ENCODE measurements at places on chromosomes 6 and 20. TPM values are rescaled to one million over a fixed set of nuclear protein-coding genes. Genes with fewer than 3 reads are reported as not detected.
A peak's percentile ranks its signal among the peaks of the same experiment; 100 is the strongest.

- DNase-seq = no peak
Measured at GRCh38 chr6:169320013-169320412, 66.4 kb upstream of the THBS2 start.

- no peak for DNase-seq
Measured at GRCh38 chr6:66199171-66199570, 492.1 kb upstream of the EYS start.

DNA sequence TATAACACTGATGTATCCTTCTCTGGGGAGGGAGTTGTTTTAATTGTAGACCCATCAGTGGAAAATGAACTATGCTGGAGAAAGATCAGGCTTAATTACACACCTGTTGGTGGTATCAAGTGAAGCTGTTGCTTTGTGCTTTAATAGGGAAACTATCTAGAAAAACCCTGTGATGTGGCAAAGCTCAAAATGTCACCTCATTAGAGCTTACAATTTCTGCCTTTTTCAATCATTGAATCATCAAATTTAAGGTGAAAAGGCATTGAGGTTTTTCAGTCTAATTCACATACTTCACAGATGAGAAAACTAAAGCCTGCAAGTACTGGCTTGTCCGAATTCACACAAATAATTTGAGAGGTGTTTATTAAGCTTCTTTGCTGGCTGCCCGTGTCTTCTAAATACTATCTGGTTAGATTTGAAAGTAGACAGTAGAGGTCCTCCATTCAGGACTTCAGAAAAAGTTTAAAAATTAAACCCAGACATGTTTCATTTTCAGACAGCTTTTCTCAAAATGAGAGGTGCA is 143.3 kb upstream of the MAP3K7 start:
- DNase-seq = no peak

DNA sequence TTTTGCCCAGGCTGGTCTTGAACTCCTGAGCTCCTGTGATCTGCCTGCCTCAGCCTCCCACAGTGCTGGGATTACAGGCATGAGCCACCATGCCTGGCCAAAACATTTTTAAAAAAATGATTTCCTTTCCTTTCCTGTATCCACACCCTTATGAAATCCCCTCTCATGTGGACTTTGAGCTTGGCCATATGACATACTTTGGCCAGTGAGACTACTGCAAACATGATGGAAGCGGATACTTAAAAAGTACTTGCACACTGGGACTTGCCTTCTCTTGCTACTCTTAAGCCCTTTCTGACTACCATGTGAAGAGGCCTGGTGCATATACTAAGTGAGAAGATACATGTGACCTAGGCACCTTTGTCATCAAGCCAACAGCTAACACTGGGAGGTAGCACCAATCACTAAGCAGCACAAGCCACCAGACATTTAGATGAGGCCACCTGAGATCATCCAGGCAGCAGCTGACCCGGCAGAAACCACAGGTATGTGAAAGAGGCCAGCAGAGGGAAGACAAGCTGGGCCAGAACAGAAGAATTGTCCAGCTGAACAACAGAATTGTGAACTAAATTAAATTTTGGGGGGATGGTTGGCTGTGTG is 78.5 kb upstream of the HDAC2 start:
- DNase-seq = no peak

DNA sequence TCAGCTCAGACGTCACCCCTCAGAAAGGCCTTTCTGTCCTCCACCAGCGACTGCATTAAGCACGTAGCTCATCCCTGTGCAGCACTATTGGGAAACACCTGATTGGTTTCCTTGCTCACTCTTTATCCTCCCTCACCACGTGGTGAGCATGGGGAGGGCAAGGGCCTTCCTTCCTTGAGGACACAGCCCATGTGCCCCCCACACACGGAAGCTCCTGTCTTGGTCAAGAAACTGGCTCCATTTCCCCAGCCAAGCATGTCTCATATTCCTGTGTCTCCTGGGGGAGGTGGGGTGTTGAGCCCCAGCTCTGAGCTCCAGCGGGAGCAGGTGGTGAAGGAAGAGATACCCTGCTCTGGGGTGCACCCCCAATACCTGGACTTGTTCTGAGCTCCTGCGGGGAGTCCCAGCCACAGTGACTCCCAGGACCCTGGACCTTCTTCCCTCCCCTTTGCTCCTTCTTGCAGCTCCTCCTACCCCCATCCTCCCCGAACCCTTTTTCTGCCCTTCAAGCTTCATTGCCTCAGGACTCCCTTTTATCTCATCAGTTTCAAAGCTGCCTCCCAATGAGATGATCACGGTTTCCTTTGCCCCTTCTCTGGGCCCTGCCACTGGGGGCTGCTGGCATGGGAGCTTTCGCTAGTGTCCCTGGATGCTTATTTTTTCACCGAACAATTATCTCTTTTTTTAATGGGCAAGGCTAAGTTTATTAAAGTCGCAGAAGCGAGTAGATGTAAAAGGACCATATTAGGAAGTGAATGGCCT is 230.1 kb downstream of the TFAP2C start:
- DNase-seq = no peak

DNA sequence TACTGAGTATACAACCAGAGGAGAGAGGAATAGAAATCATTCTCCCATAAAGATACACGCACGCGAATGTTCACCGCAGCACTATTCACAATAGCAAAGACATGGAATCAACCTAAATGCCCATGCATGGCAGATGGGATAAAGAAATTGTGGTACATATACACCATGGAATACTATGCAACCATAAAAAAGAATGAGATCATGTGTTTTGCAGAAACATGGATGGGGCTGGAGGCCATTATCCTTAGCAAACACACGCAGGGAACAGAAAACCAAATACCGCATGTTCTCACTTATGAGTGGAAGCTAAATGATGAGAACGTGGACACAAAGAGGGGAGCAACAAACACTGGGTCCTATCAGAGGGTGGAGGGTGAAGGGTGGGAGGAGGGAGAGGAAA is 3.4 kb downstream of the SERPINB6 start:
- no peak for DNase-seq

DNA sequence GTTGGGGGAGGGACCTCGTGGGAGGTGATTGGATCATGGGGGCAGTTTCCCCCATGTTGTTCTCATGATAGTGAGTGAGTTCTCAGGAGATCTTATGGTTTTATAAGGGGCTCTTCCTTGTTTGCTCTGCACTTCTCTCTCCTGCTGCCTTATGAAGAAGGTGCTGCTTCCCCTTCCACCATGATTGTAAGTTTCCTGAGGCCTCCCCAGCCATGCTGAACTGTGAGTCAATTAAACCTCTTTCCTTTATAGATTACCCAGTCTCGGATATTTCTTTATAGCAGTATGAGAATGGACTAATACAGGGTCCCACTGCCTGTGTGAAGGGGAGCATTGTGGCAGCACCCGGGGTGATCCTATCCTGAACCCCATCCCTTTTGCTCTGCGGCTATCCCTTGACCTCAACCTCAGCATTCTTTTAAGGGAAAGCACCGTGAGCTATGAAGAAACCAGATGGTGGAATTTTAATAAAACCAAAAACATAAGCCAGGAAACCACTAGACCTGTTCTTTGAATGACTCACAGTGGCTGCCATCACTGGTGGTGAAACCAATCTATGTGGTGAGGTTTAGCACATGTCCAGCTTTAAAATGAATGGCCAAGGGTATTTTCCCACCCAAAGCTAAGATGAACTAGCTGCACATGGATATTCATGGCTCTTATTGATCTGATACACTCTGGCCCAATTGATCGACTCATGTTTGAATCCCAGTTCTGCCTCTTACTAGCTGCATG is 62.2 kb downstream of the ZDHHC14 start:
- no peak for DNase-seq

DNA sequence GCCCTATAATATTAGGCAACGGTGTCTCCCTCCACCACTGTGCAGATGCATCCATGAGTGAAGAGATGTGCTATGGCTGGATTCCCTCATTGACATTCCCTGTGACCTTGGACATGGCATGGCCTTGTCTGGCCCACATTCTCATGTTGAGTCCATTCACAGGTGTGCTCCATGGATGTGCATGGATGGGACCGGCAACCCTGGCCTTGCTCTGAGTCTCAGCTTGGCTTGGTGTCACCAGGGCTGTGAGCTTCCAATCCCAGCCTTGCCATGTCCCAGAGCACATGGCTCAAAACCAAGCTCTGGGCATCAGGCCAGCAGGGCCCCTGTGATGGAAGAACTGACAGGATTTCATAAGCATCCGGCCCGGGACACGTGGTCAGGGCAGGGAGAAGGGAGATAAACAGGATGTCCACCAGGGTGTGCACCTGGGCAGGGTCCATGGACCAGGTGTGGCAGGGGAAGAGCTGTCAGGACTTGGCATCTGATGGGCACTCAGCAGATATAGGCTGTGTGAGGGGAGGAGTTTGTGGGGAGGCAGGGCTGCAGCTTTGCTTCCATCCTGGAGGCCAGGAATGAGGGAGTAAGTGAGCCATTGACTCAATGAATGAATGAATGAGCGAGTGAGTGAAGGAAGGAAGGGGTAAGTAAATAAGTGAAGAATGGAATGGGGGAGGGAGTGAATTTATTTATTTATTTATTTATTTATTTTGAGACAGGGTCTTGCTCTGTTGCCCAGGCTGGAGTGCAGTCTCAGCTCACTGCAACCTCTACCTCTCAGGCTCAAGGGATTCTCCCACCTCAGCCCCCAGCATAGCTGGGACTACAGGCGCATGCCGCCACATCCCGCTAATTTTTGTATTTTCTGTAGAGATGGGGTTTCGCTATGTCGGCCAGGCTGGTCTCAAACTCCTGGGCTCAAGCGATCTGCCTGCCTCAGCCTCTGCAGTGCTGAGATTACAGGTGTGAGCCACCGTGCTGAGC is 15.7 kb downstream of the NRSN2 start:
- peak; percentile 92 for DNase-seq

GRCh38 chr6:163188746-163189145 is 225.8 kb upstream of the QKI start:
- DNase-seq = no peak

DNA sequence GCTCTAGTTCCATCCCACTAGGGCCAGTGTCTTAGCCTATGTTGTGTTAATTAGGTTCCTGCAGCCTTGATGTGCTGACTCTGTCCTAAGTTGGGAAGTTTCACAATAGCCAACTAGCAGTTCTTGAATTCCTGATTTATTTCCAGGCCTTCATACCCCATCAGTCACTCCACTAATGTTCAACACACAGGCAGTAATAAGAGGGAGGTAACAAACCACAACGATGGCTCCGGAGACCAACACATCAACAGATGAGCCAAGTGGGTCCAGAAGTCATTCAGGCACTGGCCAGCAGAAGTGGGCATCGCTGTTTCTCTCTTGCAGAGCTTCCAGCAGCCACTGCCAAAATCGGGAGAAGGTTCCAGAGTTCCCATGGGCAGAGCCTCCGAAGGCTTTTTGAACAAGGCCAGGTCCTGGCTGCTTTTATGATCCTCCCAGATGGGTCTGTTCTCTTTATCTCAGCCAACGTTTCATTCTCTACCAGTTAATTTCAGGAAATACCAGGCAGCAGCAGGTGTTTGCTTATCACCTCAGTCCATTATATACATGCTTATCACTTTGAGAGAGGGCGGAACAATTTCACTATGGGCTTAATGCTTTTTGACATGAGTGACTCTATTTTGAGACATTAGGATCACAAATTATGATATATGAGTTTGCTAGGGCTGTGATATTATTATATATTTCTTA is 48.5 kb upstream of the NOP56 start:
- no peak for DNase-seq

GRCh38 chr20:40966516-40967185 is 62.0 kb upstream of the TOP1 start:
- DNase-seq = no peak

- DNase-seq = peak; percentile 47
Measured at GRCh38 chr20:61805365-61805764, 260.3 kb downstream of the TAF4 start.

DNA sequence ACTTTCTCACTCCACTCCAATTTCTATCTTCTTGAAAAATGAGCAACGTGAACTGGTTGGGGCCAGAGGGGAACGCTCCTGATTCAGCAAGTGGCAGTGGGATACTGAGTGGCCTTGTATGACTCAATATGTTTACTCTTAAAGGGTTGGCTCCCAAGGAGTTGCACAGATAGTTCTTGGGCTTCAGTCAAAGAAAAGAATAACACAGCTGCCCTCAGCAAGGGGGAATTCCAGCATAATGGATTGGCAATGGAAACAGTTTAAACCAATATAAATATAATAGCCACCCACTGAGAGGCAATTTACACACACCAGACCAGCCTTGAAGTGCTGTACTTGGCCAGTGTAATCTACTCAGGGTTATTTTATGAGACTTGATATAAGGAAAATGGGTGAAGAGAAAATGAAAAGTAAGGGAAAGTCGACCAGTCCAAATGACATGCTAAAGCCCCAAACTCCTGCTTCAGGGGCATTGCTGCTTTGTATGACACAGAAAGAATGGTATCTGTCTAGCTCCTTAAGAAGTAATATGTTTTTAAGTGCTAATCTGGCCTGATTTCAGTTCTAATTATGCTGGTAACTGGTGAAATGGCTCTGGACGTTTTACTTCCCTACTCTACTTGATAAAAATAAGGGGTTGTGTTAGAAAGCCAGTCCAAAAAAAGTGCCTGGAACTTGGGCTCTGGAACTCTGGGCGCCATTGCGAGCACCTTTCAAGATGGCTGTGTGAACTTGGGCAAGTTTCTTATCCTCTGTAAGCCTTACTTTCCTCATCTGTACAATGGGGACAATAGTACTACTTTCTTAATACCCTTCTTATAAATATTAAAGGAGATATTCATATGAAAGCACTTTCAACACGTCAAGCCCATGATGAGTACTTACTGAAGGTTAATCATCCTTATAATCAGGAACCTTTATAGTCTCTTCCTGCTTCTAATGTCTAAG is 712.9 kb upstream of the MAP3K7 start:
- DNase-seq = no peak

GRCh38 chr6:43673444-43674084 is 14.0 kb downstream of the MRPS18A start:
- peak; percentile 69 for DNase-seq

DNA sequence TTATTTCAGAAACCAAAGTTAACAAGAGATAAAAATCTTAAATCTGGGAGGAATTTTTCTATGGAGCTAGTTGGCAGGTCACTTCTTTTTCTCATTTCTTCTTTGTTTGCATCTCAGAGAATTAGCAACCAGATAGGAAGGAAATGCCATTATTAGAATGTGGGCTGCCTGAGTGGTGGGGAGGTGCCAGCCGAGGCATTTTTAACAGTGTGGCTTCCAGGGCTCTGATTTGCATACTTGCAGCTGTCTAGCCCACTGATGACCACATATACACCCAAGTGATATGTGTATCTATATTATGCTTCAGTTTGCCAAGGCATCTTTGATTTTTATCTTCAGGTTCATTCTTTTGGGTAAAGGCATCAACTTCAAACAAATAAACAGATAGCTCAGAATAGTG is 206.7 kb downstream of the CLIC5 start:
- no peak for DNase-seq

Gene KHDC1L
- not detected for total RNA-seq

Gene GSTA2
- not detected for total RNA-seq

Gene PPP1R3D
- 9.2 TPM for total RNA-seq

Gene TRAPPC3L
- total RNA-seq = not detected

Gene MACROD2
- 25.5 TPM for total RNA-seq

Gene HEY2
- 11.3 TPM for total RNA-seq

Gene EMILIN3
- total RNA-seq = 1.4 TPM

Measured in posterior vena cava (tissue), 2 donors.